ENCODE measurements at places on chromosomes 12 and 14.

DNA sequence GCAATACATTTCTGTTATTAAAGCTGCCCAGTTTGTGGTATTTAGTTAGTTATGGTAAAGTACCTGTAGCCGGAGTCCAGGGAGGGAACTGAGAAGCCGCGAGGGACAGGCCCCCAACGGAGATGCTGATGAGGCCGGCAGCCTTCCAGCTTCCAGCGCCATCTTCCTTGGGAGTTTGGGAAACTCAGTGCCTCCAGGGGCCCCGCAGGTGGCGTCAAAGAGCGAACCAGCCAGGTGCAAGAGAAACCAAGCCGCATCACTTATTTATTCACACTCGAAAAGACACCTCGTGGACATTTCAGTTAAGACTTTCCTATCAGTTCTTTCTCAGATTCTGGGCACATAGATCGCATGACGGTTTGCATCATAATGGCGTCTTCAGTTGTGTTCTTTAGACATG is 216.6 kb downstream of the GLT1D1 start:
- DNase-seq = no peak

- no peak for DNase-seq
Observed at GRCh38 chr12:41699658-41700057, 445.0 kb downstream of the GXYLT1 start.

GRCh38 chr12:12612358-12612757 is 682 bp downstream of the CREBL2 start:
- peak; percentile 84 for DNase-seq

- peak; percentile 94 for DNase-seq
Observed at GRCh38 chr12:105741786-105742566, 396.8 kb downstream of the NUAK1 start.

DNA sequence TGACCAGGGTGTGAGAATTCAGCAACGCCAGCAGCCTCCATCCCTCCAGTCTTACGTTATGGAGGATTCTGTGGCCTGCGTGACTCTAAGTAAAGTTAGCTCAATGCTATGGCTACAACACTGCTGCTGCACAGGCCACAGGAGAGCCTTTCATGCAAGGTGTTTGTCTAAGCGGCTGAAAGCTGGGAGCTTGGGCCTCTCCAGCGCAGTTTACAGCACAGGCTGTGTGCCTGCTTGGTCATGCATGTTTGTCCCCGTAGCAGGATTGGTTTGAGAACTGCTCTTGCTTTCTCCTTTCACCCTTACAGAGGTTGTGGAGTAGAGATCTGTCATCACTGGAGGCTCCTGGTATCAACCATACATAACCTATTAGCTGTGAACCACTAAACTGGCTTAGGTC is 113.1 kb upstream of the TMCC3 start:
- no peak for DNase-seq

Measured in COLO829 (cell line).